ENCODE measurements at places on chromosomes 6 and 20. TPM values are rescaled to one million over a fixed set of nuclear protein-coding genes. Genes with fewer than 3 reads are reported as not detected.

PDSS2 gene
- 14.5 TPM for total RNA-seq

DNA sequence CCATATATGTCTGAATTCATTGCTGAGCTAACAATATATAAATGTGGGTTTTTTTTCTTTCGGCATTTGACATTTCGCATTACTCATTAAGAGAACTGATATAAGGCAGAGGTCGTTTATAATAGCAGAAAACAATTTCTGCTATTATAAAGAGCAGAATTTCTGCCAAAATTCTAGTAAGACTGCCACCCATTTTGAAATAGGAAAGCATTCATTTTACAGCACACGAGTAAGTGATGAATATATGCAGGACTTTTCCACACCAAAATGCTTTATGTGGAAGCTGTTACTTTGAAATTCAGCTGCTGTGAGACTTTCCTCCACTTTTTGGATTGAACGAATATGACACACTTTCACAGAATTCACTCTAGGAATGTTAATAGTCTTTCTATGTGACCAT, 610.9 kb upstream of the MAN1A1 start:
- DNase-seq, result no peak

NPEPL1 gene
- 28.8 TPM for total RNA-seq

DNA sequence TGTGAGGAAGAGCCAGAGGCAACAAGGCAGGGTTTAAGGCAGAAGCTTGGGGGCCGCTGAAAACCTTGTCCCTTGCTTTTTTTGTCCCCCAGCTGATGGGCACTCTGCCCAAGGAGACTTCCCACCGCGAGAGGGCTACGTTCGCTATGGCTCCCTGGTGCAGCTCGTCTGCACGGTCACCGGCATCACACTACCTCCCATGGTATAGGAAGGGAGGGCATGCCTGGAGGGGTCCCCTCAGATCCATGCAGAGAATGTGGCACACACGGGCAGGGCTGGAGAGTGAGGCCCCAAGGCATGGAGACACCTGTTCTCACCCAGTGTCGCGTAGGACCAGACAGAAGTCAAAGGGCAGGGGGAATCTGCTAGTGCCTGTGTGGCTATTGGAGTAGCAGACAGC, 5.8 kb upstream of the MATN4 start:
- no peak for DNase-seq

GRCh38 chr6:144990784-144991183, 705.6 kb downstream of the UTRN start:
- DNase-seq, result no peak

DNA sequence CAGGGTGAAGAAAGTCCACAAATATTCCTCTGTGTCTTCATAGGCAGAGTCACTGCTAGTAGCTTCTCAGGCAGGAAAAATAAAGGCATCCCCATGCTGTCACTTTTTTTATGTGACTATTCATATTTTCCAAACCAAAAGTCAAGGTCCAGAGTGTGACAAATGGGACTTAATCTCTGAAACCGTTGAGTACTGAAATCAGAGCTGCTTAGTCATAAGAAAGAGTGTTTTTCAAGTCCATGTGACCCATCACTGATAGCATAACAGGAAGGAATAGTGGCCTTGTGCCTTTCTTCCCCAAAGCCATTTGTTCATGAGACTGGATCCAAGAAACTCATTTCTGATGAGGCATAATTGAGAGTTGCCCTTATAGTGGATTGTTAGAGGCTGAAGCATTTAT, 210.3 kb upstream of the TSHZ2 start:
- no peak for DNase-seq

DNA sequence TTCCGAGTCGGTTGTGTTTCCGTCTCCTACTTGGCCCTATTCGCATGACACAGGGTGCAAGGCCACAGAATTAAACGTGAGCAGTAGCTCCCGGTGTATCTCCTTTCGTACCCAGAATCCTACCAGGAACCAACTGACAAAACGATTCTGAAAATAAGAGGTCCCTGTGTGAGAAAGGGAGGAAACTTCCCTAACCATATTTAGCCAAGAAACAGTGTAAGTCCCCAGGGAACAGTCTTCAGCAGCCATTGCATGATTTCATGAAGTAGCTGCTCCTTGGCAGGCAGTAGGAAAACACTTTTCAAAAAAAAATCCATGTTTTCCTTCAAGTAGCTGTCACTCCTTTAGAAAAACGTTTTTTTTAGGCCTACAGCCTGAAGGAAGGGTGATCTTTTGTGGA, 46.9 kb downstream of the PDE10A start:
- DNase-seq, result no peak

DNA sequence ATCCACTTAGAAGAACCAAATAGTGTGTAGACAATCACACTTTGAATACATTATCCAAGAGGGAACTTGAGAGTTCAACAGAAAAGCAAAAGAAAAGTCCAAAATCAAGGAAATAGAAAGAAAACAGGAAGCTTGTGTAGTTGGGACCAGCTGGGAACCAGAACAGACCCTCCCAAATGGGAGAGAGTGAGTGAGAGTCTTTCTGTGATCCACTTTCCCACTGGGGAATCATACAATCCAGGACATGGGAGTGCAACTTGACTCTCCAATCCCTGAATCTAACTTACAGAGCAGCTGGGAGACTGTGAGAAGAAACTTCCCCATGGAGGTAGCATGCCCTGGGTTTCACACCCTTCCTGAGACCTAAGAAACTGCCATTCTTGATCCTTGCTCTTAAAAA, 27.0 kb downstream of the TREML4 start:
- DNase-seq, result no peak

DNA sequence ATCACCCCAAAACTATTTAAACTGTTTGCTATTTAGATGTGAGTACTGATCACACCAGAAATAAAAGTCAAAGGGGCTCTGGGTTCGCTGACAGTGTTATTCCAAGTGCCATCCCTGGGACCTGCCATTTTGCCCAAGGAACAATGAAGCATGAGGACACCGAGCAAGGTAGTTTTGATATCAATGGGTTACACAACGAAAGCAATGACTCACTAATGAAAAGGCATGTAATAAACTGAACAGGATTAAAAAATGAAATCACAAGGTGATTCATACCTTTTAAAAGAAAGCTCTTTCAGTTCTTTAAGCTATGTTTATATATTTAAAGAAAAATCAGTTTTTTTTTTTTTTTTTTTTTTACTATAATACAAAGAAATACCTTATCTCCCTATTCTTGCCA, 102.0 kb downstream of the HS3ST5 start:
- DNase-seq, result no peak

DNA sequence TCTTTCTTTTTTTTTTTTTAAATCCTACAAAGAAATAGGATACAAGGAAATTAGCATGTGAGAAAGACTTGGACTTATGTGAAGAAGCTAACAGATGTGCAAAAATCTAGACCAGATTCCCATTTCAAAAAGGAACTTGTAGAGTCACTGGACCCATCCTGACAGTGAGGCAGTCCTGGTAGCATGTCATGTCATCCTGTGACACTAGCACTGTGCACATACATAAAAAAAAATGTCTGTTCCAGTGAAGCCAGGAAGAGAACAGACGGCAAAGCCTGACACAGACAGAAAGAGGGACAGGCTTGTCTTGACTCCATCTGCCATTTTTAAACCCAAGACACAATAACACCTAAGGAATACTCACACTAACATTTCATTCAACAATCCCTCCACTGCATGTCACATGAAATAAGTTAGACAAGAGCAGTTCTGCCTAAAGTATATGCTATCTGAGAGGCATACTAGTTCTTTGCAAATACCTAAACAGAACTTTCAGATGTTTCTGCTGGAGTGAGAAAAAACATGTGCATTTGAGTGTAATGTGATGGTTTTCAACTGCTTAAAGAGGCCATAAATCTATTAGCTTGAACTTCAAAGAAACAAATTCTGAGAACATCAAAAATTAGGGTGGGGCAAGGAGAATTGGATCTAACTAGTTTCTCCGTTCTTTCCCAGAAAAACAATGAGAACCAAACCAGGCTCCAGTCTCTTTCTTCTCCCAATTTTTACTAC, 159.6 kb downstream of the BACH2 start:
- DNase-seq, result no peak

DNA sequence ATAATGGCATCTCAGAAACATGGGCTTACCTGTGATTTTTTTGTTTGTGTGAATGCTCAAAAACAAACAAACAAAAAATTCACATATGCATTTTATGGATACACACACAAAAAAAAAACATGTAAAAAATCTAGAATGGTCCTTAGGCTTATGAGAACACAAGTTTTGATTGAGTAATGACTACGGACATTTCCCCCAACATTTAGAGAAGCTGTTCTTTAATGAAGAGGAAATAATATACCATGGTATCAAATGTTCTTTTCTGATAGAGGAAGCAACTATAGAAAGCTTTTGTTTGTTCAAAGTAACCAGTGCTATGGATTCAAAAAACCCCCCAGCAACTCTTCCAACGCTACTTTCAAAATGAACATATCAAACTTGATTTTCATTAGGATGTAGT, 8.6 kb upstream of the CALHM6 start:
- DNase-seq, result no peak

DHX16 gene
- total RNA-seq, result 18.2 TPM

GRCh38 chr20:2152317-2152716, 50.7 kb downstream of the STK35 start:
- DNase-seq, result no peak

DNA sequence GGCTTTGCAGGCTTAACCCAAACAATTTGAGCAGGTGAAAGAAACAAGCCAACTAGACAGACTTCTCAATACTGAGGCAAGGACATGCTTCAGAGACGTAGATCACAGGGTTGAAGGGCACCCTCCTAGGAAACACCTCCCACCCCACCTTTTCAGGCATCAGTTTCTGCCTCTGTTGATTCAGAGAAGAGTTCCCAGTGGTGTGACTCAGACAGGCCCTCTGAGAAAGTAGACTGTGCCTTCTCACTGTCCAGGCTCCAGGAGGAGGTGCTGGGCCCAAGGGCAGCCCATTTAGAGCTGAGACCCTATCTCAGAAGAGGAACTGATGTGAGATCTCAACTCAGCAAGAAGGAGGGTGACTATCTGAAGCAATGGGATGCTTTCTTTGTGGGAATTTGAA, 108.1 kb downstream of the FAM50B start:
- no peak for DNase-seq

TOMM6 gene
- total RNA-seq, result 128 TPM

- no peak for DNase-seq
Measured at GRCh38 chr6:75882734-75883133, 133.7 kb downstream of the MYO6 start.

MTFR2 gene
- not detected for total RNA-seq

CLPSL2 gene
- not detected for total RNA-seq

DNA sequence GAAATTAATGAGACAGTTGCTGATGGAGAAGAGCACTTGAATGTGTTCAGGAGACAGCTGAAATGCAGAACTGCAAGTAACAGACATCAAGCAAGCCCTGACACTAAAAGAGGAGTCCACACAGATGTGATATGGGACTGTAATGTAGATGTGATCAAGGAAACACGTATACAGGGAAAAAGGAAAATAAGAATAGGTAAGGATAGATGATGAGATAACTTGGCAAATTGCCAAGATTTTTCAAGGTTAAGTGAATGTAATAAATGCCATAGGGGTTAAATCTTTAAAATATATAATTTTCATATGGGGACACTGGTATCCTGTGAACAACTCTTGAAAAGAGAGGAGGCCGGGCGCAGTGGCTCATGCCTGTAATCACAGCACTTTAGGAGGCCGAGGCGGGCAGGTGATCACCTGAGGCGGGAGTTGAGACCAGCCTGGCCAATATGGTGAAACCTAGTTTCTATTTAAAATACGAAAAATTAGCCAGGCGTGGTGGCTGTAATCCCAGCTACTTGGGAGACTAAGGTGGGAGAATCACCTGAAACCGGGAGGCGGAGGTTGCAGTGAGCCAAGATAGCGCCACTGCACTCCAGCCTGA, 7.2 kb upstream of the SNX14 start:
- DNase-seq, result no peak

GRCh38 chr6:1131285-1132079, 180.4 kb upstream of the FOXQ1 start:
- DNase-seq, result no peak

All from right cardiac atrium (tissue), 5 donors.